ENCODE measurements at places on chromosomes 1 and 21.

GRCh38 chr1:36920801-36921405, 113.4 kb downstream of the GRIK3 start:
- no peak for DNase-seq

GRCh38 chr21:20016435-20017005, 981.7 kb upstream of the NCAM2 start:
- no peak for DNase-seq

GRCh38 chr1:212561501-212561931, 47.0 kb upstream of the ATF3 start:
- no peak for DNase-seq

GRCh38 chr1:29828526-29829447, 592.5 kb downstream of the PTPRU start:
- no peak for DNase-seq

GRCh38 chr1:22793647-22794046, 83.0 kb downstream of the EPHB2 start:
- no peak for DNase-seq
